ENCODE measurements at places on chromosomes 5 and 9. TPM values are rescaled to one million over a fixed set of nuclear protein-coding genes. Genes with fewer than 3 reads are reported as not detected.

DNA sequence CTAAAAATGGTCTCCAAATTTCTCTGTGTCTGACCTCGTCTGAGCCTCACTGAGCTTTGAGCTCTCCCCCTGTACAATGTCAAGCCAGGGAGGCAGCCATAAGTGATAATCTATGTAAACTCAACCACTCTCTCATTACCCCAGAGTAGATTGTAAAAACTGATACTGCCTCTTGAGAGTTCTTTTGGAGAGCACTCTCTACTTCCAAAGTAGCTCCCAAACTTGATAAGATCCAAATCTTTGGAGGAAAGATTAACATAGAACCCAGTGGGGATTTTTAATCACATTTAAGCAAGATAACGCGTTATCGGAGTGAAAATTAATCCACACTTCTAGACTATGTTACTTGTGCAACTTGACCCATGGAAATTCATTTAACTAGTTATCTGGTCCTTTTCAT is 54.9 kb downstream of the TMEM167A start:
- no peak for DNase-seq

Gene RNF224
- not detected for total RNA-seq

Gene PWWP2A
- total RNA-seq = 11.7 TPM

Gene ZNF474
- total RNA-seq = 0.25 TPM

DNA sequence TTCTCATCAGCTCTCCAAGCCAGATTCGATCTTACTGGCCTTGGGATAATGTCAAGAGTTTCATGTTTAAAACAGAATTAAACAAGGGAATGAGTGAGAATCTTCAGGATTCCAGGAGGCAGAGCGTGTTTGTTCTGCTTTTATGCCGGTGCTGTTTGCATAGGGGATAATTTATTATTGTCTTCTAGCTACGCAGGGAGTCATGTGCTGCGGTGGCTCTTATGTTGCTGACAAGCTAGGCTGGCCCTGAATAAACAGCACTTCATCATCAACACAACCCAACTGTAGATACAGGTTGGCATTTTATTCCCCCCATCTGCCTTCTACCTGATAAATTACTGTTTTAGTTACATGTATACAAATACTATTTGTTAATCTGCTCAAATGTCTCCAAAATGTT is 47.1 kb upstream of the PCA3 start:
- DNase-seq = no peak

DNA sequence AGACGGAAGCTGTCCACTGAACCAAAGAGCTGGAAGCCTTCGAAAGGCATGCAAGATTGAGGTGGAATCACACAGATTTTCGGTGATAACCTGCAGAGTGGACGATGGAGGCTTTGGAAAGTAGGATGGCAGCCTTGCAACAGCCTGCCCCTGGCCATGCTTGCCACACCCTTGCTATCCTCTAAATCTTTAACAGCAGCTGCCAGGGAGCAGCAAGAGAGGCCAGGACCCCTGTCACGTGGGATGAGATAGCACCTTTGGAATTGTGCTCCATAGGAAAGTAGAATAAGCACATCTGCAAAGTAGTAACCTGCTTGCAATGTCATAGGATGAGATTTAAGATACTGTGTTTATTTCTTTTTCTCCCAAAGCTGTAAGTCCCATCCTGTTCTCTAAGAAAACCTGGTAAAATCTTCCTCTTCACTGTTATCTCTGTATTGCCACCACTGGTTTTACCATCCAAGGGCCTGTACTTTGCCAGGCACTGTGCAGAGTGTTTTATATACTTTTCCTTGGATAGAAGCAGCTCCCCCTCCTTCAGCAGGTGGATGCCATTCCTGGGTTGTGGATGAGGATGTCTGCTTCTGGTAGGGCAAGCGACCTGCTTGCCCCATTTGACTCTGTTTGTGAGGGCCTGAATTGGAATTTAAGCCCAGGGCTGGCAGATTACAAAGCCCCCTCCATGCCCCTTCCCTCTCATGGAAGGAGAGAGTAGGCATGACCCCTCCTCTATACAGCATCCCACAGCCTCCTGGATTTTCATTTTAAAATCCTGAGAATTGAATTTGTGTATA is 10.1 kb downstream of the TRIO start:
- DNase-seq = no peak

DNA sequence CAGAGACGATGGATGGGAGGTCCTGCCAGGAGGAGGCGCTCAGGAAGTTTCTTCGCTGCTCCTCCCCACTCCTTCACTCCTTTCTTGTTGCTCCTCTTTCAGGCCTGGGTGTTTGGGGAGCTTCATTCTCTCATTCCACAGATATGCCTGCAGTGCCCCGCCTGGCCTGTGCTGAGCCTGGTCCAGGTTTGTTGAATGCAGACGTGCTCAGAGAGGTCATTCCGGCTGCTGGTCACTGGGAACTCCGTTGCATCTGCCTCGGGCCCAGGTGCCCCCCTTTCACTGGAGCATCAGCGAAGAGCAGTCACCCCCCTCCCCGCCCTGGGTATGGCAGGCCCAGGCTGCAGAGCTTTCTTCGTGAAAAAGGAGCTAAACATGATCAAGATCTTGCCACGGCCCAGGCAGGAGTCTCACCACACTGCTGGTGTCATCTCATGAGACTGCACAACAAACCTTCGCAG is 15.5 kb downstream of the SURF6 start:
- DNase-seq = no peak

DNA sequence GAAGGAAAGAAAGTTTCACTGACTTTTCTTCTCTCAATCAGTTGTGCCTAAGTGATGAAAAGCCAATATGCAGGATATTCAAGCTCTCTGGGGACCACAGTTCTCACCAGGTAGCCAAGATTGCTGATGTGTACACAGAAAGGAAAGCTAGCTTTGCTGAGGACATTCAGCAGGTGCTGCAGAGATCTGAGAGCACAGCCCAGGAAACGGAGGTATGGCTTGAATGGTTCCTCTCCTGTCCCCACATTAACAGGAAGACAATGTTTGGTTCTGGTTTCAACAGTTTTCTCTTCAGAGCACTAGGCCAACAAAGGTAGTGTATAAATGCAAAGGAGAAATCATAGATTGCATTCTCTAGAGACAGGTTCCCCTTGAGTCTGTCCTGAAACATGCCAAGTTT is 69.6 kb downstream of the PTPDC1 start:
- DNase-seq = no peak

Gene NMUR2
- total RNA-seq = not detected

DNA sequence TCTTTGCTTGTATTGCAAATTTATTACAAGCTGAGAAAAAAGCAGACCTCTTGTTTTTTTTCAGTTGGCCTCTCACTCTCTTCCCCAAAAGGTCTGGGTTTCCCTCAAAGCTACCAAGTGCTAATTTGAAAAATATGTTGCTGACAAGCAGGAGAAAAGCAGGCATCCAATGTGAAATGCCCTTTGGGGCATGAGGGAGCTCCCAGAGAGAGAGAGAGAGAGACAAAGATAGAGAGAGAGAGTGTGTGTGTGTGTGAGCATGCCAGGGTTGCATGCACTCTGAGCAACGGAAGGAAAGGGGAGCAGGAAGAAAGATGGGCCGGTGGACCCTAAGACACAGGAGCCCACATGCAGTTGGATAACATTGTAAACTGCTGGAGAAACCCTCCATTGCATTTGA is 358.4 kb downstream of the TMEM38B start:
- no peak for DNase-seq

DNA sequence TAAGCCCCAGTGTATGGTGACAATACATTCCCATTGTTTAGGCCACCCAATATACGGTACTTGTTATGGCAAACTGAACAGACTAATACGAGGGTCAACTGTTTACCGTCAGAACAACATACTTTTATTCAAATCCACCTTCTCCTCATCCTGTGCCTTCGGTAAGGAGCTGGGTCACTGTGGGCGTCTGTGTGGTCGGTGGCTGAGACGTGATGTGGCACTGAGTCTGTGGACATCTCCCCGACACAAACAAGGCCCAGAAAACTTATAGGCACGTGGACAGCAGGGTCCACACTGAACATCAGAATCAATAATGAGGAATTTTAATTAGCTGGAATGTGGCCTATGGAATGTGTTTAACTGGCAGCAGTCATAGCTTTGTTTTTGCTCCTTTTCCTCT is 154.3 kb upstream of the IRX2 start:
- no peak for DNase-seq

DNA sequence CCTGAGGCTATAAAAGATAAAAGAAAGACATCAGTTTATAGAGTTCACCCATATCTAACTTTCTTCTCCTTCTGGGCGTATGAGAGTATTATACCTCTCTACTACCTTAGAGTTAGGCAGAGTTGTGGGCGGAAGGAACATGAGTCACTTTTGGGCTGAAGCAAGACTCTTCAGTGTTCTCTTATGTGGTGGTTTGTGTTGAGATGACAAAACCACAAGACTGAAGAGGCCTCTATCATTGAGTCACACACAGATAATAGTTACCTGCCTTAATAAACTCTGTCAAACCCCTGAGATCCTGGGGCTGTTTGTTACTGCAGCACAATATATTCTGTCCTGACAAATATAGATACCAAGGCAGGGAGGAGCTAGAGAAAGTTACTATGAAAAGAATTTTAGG is 184.2 kb downstream of the EFNA5 start:
- no peak for DNase-seq

DNA sequence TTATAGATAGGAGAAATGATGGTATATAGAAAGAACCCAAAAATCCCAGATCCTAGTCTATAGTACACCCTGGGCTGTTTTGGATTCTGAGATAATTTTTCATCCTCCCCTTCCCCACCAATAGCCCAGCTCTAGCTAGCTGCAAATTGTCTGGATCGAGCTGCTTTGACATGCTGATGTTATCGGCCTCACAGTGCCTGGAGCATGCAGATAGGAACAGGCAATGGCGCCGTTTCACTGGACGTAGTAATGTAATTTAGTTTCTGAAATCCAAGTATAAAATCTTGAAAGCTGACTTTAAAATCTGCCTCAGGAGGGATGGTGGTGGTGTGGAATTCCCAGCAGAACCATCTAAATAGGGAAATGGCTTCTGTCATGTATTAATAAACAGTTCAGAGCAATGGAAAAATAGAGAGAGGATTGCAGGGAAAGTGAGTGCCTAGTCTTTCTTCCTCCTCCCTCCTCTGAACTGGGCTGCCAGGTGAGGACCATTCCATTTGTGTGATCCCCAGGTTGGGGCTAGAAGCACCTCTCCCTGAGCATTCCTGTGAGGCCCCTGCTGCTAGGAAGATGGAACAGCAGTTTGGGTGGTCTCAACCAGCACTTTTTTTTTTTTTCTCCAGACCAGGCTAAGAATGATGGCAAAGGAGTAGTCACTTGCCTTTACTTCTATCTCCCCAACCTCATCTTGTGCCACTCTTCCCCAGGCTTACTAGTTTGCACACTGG is 31.9 kb downstream of the FAM219A start:
- DNase-seq = no peak

Gene APBA1
- total RNA-seq = 19.0 TPM
